Pons (tissue), 1 donor: ENCODE measurements at places on chromosomes 2 and 18.

DNA sequence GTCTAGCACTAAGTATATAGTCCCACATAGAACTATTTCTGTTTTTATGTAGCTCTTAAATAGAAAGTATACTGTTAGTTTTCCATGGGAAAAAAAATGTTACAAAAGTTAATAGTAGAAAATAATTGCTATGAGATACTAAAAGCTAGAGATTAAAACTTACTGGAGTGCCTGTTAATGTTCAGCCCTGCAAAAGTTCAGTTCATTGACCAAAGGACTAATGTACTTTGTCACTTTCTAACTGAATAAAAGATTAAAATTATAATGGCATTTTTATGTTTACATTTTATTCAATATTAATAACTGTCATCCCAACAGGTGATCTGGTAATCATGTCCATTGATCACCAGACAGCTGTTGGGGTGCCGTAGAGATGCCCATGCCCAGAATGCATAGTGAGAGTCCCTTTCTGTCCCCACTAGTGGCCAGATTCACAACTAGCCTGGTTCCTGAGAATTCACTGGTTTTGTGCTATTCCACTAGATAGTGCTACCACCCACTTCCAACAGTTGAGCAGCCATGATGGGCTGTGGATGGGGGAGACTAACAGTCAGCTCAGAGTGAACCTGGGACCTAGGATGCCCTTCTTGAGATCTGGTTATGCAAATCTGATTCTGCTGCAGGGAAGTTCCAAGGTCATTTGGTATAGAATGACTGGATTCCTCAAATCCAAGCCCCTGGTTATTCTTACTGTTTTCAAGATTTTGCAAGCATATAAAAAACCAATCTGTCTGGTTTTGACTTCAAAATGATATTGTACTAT, 57.8 kb downstream of the AFTPH start:
- no peak for DNase-seq

DNA sequence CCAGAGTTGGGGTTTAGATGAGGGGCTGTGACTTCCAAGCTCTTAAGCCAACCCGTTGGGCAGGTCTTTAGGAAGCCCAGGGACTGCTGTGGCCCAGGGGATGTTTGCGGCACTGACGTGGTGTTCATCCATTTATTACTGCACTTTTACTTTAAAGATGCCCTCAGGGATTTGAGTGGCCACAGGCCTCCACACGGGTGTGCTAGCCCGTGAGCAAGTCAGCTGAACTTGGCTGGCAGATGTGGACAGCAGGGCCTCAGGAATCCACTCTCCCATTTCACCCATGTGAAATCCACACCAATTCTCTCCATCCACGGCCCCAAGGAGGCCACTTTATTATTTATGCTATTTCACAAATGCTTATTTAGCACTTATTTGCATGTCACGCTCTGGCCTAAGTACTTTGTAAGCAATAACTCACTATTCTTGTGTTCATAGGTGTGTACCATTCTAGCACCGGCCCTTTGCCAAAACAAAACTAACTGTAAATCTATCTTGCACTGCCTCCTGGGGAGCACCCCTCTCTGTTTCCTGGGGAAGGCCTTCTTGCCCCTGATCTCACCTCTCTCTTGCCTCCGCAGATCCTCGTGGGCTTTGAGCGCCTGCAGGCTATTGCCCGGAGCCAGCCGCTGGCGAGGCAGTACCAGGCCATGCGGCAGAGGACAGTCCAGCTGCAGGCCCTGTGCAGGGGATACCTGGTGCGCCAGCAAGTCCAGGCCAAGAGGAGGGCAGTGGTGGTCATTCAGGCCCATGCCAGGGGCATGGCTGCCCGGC, 39.1 kb upstream of the GPR17 start:
- DNase-seq = no peak

DNA sequence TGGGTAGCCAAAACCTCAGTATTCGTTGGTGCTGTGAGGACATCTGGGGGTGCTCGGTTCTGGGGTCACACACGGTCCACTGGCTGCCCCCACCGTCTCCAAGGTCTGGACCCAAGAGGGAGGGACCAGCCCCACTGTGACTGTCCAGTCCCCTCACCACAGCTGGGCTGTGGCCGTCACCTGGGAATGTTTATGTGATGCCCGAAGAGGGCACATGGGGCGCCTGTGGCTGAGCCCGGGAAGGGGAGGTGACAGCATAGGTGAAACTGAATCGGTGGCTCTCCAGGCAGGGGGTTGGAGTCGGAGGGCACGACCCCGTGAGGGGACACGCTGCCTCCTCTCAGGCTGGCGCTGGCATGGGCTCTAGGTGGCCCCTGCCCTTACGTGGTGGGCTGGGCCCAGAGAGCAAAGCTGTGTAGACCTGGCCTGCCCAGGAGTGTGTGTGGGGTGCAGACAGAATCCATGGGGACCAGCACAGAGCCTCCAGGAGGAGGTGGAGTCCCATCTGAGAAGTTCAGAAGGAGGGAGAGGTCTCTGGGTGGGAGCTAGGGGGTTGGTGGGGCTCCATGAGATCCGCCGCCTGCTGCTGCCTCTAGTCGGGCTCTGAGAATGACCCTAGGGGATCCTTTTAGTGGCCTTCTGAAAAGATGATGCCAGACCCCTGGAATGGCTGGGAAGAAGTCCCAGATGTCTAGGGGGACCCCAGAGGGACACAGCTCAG, 1.8 kb downstream of the BOK start:
- DNase-seq = no peak

- DNase-seq = peak; percentile 82
These were observed at the start of gene WDR33 for GRCh38 chr2:127810619-127811396. TSS of gene WDR33 (minus strand) at chr2:127811171. CDS start at chr2:127770981, 40,190 bp downstream.
